ENCODE measurements at places on chromosomes 3 and 15.
A peak's percentile ranks its signal among the peaks of the same experiment; 100 is the strongest.

GRCh38 chr3:161413127-161413854 lies 42.0 kb upstream of the SPTSSB start:
- DNase-seq, result no peak

- no peak for DNase-seq
Observed at GRCh38 chr15:50082066-50082465, 37.0 kb downstream of the ATP8B4 start.

DNA sequence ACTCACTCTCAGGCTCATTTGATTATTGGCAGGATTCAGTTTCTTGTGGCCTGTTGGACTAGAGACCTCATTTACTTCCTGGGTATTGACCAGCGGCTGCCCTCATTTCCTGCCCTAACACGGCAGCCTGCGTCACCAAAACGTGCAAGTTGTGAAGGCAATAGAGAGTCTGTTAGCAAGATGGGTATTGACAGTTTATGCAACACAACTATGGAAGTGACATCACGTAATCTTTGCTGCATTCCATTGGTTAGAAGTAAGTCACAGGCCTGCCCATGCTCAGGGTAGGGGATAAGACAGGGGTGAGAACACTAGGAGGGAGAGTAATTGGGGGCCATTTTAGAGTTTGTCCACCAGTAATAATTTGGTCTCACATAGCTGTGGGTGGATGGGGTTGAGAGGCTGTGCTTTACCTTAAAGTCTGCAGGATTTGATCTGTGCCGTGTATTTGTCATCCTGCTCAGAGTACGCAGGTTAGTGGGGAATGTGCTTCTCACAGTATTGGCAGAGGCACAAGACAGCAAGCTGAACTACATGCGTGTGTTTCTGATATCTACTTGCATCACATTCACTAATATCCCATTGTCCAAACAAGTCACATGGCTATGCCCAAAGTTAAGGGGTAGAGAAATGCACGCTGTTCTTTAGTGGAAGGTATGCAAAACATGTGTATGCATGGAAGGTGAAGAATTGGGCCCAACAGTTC lies 83.3 kb downstream of the EDEM1 start:
- DNase-seq, result no peak

DNA sequence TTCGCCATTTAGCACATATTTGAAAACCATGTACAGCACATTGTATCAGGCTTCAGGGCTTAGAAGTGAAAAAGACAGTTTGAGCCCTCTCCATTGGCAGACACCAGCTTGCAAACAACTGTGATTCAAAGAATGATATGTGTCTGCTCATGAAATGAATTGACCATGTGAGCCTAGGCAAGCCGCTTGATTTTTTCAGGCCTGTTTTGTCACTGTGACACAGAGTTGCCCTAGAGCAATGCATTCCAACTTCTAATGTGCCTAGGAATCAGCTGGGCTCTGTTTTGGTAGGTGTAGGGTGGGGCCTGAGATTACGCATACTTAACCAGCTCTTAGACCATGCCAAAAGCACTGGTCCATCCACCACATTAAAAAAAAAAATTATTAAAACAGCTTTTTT lies 53.0 kb downstream of the ATP2C1 start:
- DNase-seq, result no peak

DNA sequence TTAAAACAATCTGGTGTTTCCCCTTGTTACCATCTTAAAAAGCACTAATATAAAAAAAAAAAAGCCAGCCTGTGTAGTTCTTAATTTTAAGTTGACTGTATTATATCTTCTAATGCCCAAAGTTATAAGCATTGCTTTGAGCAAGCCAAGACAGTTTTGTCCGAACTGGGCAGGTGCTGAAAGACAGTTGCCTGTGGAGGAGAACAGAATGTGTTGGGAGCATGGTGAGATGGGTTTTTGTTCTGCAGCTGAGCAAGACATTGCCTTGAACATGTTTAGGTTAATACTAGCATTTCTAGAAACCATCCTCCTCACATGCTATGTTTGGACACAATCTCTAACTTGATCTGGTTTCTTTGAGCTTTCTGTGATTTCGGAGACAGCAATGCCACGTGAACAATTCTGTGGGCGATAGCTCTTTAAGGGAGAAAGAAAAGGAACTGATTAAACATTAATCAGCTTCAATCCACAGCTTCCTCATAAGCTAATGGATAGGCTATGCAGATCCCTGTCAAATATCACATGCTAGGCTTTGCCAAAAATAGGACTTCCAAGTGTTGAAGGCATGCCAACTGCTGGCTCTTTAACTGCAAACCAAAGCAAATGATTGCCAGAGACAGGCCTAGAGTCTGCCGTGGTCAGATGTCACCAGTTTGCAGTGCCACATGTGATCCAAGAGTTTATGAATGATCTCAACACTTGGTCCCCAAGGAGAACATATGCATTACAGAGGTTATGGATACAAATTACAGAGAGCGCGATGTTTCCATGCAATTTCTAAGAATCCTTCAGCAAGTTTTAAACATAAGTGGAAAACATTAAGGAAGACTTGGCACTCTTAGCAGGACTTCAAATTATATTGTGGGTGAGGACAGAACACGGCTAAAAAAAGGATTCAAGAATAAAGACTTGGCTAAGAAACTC lies 428.1 kb downstream of the ROBO2 start:
- DNase-seq, result no peak

- no peak for DNase-seq
Observed at GRCh38 chr3:126207166-126207565, 26.8 kb upstream of the ALDH1L1 start.

DNA sequence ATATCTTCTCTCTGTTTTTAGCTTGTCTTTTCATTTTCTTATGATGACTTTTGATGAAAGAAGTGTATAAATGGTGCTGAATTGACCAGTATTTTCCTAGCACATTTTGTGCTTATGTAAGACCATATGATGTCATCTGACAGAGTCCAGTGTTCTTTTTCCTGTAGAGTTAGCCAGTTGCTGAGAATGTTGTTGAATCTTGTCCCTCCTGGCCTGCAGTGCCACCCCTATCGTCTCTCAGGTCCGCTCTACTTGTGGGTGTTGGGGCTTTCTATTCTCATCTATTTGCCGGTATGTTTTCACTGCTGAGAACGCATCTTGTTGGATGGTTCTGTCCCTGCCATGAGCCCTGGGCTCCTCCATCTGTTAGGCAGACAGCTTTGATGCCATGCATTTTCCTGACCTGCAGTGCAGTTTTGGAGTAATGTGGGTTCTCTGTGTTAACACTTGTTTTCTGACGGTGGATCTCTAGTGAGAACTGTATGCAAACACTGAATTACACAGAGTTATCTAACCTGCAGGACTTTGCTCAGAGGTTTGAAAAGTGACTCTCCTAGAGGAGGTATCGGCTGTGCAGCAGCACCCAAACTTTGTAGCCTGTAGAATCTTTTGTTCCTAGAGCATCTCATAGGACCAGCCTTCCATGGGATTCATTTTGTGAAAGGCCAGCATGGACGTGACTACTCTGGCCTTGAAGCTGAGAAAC lies 44.6 kb downstream of the SLC6A20 start:
- DNase-seq, result no peak

DNA sequence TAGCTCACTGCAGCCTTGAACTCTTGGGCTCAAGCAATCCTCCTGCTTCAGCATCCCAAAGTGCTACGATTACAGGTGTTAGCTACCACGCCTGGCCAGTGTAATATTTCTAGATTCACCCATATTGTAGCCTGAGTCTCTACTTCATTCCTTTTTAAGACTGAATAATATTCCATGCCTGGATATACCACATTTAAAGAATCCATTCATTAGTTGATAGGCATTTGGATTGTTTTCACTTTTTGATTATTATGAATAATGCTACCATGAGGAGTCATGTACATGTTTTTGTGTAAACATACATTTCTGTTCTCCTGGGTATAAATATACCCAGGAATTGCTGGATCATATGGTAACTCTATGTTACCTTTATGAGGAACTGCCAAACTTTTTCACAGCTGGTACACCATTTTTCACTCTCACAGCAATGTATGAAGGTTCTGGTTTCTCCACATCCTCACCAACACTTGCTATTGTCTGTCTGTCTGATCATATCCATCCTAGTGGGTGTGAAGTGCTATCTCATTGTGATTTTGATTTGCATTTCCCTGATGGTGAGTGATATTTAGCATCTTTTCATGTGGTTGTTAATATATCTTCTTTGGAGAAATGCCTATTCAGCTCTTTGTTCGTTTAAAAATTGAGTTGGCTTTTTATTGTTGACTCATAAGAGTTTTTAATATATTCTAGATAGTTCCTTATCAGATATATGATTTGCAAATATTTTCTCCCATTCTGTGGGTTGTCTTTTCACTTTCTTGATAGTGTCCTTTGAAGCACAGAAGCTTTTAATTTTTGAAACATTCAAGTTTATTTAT lies 32.6 kb downstream of the EEFSEC start:
- DNase-seq, result no peak

DNA sequence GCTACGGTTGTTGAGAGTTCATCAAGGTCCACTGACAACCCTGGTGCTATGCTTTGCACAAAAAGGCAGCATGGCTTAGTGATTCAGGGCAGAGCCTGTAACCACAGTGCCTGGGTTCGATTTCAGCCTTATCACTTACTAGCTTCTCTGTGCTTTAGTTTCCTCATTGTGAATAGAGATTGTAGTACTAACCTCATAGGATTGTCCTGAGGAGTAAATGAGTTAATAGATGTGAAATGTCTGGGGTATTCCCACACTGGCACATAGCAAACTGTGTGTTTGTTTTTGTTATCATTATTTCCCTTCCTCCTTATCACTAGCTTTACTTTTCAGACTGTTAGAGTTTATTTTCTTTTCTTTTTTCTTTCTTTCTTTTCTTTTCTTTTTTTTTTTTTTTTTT lies 16.3 kb downstream of the CRTAP start:
- no peak for DNase-seq

- no peak for DNase-seq
Observed at GRCh38 chr3:123640311-123640710, 55.5 kb upstream of the HACD2 start.

- DNase-seq, result no peak
Observed at GRCh38 chr15:80308002-80308401, 56.0 kb upstream of the CTXND1 start.

DNA sequence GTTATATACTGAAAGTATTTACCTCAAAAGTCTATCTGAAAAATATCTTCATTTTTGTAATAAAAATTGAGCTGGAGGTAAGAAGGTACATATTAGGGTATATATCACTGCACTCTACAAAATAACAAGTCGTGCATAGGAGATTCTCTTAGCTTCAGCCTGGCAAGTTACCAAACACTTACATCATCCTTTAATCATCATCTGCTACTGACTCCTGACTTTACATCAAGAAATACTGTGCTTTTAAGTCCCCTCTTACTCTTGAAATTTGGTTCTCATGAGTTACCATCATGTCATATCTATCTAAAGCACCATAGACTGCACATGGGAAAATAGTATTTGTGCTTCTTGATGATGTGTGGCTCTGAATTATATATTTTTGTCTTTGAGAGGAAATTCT lies 50.8 kb downstream of the LYSMD4 start:
- DNase-seq, result no peak

- no peak for DNase-seq
Observed at GRCh38 chr3:47315069-47315647, 32.4 kb downstream of the KLHL18 start.

DNA sequence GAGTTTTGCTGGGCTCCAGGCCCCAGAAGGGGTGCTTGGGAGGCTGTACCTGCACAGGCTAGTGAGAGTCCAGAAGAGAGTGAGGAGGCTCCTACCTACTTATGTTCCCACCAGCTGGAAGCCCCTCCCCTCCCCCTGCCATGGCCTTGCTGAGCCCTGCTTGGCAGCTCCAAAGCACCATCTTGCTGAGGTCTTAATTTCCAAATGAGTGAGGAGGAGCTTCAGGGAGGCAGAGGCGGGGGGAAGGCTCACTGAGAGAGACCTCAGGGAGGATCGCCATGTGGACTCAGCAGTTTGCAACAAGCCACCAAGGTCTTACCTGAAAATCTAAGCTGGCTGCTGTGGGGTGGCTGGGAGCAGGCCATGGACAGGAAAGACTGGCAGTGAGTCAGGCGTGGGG lies 8.7 kb upstream of the CACNA2D2 start:
- DNase-seq, result no peak

DNA sequence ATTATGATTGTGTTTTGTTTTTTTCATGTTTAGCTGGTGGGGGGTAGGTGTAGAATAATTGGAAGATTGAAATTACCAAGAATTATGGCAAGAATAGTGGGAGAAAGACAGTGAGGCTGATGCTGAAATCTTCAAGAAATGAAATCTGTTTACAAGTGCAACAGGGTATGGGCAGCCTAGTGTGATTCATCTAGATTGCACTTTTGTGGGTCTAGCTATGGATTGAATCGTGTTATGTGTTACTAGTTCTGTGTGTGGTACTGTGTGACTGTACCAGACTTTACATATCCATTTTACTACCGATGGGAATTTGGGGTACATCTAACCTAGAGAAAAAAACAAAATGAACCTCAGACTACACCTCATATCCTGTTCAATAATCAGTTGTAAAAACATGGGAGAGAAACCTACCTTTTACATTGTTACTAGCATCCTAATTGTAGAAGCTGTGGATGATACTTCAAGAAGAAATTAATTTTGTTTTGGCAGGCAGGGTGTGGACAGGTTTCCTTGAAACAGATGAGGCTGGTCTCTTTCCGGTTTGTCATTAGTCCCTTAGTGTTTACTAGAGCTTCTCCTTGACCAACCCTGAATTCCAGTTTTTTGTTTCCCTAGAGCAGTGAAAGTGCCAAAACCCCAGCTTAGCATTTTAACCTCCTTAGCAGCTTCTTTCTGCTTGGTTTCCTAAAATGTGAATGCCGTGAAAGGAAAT lies 47.9 kb downstream of the OPA1 start:
- no peak for DNase-seq

GRCh38 chr3:141707741-141708203 lies 30.3 kb upstream of the RNF7 start:
- no peak for DNase-seq

GRCh38 chr15:86764021-86764420 lies 684.4 kb downstream of the AGBL1 start:
- no peak for DNase-seq

DNA sequence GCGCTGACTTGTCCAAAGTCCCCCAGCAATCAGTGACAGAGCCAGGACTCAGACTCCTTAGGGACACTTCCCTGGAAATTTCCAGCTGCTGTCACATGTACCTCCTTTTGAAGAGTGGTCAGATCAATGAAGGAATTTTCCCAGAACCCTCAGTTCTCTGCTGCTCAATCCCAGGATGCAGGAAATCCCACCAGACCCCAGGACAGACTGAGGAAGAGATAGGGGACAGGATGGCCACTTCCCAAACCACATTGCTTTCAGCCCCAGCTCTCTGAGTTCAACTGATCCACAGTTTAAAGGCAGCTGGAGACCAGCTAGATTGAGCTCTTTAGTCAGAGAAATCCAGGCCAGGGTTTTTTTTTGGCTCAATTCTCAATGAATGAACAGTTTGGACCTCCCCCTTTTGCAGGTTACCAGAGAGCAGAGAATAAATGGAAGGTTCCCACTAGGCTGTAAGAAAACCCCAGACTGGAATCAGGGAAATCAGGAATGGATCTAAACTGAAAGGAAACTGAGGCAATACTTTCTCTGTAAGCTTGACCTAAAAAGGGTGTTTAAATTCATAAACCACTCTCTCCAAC lies 1.5 kb downstream of the CYP1A1 start:
- peak; percentile 25 for DNase-seq

DNA sequence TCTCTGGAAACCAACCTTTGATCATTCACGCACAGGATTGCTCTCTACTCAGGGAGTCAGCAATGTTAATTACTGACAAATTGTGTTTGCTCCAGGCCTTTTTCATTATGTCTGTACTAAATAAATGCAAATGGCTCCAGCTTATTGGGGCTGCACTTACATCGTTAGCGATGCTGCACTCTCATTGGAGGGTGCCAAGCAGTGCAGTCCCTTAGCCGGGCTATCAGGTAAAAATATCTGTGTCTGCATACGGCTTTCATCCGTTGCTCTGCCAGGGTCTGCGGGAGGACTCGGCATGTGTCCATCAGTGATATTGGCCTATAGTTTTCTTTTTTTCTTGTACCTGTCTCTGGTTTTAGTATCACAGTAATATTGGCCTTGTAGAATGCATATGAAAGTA lies 471.5 kb upstream of the CADM2 start:
- DNase-seq, result no peak

Measured in CD8-positive, alpha-beta memory T cell (primary cell).